NCI-H510A treated with DMSO at 0.1 percent for 48 hours (cell line): ENCODE measurements at places on chromosomes 1 and 21.

- DNase-seq = no peak
Measured at GRCh38 chr1:52216907-52217458, 75.1 kb downstream of the ZFYVE9 start.

GRCh38 chr1:154941333-154942013 lies 5.0 kb upstream of the PMVK start:
- DNase-seq = no peak

DNA sequence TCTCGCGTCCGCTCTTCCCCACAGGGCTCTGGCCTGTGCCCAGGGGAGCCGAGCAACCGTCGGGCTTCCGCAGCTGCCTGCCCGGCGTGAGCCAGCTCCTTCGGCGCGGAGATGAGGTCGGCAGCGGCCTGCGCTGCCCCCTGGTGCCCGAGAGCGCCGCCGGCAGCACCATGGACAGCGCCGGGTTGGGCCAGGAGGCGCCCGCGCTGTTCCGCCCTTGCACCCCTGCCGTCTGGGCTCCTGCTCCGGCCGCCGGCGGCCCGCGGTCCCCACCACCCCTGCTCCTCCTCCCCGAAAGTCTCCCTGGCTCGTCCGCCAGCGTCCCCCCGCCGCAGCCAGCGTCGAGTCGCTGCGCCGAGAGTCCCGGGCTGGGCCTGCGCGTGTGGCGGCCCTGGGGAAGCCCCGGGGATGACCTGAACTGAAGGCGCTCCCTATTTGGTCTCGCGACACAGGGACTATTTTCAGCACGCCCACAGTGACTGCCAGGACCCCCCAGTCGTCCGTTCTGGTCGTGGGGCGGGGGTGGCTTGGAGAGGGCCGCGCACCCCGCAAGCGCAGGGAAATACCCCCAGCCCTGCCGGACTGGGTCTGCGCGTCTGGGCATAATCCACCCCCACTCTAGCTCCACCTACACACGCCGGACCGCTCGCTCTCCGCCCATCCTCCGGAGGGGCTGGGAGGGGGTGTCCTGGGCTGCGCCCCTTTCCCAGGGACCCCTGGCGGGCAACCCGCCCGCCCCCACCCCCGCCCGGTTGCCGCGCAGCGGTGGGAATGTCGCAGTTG lies 1.3 kb downstream of the HES3 start:
- peak; percentile 97 for DNase-seq

DNA sequence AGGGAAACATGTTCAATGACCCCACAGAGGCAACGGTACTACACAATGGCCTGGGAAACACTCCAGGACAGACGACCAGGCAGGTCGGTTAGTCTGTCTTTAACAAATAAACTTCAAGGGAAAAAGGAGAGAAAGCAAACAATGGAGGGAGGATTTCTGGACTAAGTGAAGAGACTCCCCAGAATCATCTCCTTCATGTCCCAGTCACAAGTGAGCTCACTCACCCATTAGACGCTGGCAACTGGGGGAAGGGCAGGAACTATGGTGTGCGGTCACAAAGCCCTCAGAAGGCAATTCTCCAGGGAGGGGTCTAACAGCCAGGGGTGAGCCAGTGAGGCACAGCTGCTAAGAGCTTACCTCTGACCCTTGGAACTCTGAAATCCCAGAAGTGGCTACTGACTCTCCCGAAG lies 55.7 kb upstream of the NADK start:
- DNase-seq = peak; percentile 80

DNA sequence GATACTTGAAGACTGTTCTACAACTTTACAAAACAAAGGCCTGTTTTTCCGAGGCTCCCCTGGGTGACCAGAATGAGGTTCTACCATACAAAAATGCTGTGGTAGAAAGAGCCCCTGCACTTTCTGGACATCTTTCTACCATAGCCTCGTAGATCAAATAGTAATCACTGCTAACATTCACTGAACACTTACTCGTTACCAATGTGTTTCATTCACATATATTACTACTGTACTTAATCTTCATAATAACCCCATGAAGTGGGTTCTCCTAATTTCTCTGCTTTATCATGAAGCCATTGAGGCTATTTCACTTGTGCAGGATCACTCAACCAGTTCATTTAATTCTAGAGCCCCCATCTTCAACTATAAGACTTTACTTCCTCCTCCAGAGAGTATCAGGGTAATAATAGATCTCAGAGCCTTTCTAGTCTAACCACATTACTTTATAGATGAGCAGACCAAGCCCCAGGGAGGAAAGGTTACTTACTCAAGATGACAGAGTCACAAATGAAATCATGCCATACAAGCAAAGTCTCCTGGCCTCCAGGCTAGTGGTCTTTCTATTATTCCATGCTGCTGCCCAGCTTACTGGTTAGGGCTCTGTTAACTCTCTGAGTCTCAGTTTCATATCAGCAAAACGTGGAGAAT lies 46.7 kb upstream of the OSBPL9 start:
- no peak for DNase-seq

DNA sequence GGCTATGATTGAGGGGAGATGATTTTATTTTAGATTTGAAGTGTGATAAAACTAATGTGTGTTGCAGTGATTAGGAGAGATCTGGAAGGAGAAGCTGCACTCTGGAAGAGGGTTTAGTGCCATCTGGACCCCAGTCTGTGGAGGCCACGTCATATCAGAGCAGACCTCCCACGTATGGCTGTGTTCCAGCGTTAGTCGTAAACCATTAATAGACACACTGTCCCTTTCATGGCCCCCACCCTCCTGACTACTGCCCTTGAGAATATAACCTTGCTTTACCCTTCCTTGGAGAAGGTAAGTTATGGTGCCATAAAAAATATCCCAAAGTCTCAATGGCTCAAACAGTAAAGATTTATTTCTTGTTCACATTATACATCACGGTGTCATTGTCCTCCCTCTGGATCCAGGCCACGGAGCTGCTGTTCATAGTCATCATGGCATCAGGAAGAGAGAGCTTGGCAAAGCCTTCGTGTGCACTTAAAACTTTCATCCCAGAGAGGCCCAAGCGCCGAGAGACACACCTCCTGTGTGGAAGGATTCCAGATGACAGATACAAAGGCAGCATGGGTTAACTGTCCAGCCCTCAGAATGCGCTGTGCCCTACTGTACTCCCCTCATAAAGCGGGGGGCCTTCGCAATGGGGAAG lies 33.2 kb downstream of the RHOU start:
- no peak for DNase-seq
